ENCODE measurements at places on chromosomes 7 and 10. TPM values are rescaled to one million over a fixed set of nuclear protein-coding genes. Genes with fewer than 3 reads are reported as not detected.

DNA sequence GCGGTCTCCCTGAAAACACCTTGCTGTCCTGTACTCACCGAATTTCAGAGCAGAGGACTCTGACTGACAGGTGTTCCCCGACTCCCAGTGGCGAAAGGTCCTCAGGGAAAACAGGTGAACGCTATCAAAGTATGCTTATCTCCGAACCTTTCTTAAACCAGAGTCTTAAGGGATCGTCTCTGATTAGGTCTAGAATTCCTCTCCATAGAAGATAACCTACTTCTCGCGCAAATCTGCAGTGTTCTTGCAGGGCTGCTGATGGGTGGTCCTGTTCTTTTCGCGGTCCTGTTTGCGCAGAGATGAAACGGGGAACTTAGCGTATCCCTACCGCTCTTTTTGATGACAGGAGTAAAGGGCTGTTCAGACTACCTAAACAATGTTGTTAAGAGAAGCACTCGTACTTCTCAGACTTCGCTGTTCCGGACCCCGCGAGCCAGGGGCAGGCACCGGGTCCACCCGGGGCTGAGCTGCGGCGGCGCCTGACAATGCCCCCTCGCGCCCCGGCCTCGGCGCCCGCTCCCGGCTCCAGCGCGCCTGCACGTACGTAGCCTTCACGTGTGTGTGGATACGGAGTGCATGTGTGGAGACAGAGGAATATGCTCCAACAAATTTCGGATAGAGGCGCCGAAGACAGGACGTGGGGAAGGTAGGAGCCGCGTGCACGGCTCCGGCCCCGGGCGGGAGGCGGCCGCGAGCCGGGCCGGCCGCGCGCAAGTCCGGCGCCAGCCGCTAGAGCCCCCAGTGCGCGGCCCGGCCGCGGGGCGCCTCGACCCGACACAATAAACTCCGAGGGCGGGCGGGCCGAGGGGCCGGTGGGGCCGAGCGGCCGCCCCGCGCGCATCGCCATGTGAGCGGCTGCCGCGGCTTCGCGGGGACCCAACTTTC lies 766 bp upstream of the ZMYND11 start:
- H3K4me3 ChIP-seq: peak overlapping the region; percentile 70
- peak overlapping the region; percentile 93 for H3K27ac ChIP-seq
- H3K4me1 ChIP-seq: peaks cover 11% of the 10 kb centered on the region

JCAD gene
- total RNA-seq: 17.5 TPM

ITPRID1 gene
- total RNA-seq: not detected

- H3K4me1 ChIP-seq: no peaks in the 10 kb centered on the region
- no peaks in the 10 kb centered on the region for H3K36me3 ChIP-seq
- H3K27ac ChIP-seq: no peak overlapping the region
- no peaks in the 10 kb centered on the region for H3K27me3 ChIP-seq
These were observed 15.9 kb upstream of the SCRN1 start for GRCh38 chr7:30005464-30005863.

DNA sequence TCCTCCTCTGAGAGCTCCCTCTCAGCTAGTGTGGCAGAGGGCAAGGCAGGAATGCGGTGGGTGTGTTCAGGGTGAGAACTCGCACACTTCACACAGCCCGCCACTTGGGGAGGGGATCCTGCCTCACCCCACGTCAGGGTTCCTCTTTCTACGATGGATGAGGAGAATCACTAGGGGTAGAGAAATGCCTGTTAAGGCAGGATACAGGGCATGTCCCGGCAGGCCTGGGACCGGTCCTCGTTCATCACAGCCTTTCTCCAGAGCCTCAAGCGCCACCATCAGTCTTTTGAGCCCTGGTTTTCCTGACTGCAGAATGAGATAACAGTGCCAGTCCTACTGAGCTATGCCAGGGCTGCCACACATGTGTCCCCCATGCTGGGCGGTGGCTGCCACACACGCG lies 546.7 kb upstream of the ADARB2 start:
- no peaks in the 10 kb centered on the region for H3K27me3 ChIP-seq
- DNase-seq: no peak
- H3K36me3 ChIP-seq: no peaks in the 10 kb centered on the region
- no peaks in the 10 kb centered on the region for H3K4me1 ChIP-seq
- H3K27ac ChIP-seq: no peak overlapping the region

IGF2BP3 gene
- 79.1 TPM for total RNA-seq

DNA sequence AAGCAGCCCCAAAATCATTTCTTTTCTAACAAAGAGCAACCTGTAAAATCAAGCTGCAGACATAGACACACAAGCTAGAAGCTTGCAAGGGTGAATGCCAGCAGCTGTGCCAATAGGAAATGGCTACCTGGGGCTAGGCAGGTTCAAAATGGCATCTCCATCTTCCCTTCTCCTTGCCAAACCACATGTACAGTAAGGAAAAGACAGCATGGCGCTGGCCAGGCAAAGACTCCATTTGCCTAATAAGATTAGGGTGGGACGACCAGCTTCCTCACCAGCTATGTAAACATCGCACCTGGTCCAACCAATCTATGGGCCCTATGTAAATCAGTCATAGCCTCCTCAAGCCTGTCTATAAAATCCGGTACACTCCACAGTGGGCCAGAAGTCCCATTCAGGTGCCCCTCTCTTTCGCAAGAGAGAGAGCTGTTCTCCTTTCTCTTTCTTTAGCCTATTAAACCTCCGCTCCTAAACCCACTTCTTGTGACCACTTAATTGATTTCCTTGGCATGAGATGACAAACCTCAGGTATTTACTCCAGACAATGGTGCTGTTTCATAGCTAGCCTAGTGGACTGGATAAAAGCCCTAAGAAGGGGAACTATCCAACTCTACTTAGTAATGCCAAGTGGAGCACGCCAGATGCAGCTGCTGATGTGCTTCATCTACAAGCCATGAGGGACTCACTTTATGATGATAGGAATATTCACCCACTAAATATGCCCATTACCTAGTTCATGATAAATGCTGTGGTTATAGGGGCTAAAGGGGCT lies 44.1 kb downstream of the HTR7 start:
- no peaks in the 10 kb centered on the region for H3K36me3 ChIP-seq
- peaks cover 3% of the 10 kb centered on the region for H3K4me1 ChIP-seq
- no peak overlapping the region for H3K27ac ChIP-seq
- no peak for DNase-seq
- H3K27me3 ChIP-seq: no peaks in the 10 kb centered on the region

DNA sequence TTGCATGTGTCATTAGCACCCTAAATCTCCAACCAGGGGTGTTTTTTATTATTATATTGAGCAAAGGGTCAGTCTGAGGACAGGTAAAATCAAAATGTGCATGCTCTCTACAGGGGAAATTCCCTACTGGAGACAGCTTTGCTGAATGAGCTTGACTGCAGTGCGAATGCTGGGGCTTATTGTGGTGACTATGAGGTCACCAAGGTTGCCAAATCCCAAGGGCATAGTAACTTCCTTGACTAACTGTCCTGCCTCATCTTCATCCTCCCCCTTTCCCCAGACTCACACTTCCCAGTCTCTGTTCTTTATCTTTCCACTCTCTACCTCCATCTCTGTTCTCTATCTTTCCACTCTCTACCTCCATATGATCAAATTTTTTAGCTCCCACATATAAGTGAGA lies 22.9 kb upstream of the AOC1 start:
- no peaks in the 10 kb centered on the region for H3K4me1 ChIP-seq
- H3K4me3 ChIP-seq: no peak overlapping the region
- no peak for DNase-seq
- H3K27me3 ChIP-seq: 0 out of 2 replicates have a peak, but pooled peaks cover 7% of the 10 kb centered on the region
- H3K27ac ChIP-seq: no peak overlapping the region

PIP4K2A gene
- 41.9 TPM for total RNA-seq

SORBS1 gene
- total RNA-seq: 3.4 TPM

HTR5A gene
- total RNA-seq: not detected
